LoVo (cell line): ENCODE measurements at places on chromosomes 4 and X.

GRCh38 chr4:168241953-168242352 is 76.6 kb downstream of the DDX60 start:
- DNase-seq = no peak

GRCh38 chrX:49163555-49164419 is 1.2 kb downstream of the MAGIX start:
- peak; percentile 72 for DNase-seq

GRCh38 chr4:123976285-123976684 is 579.7 kb downstream of the SPRY1 start:
- DNase-seq = no peak

- no peak for DNase-seq
Observed at GRCh38 chrX:1389993-1390285, 2.0 kb downstream of the SLC25A6 start.

GRCh38 chrX:78687586-78687985 is 28.5 kb upstream of the RTL3 start:
- DNase-seq = no peak

- no peak for DNase-seq
Observed at GRCh38 chrX:29308726-29309125, 721.5 kb downstream of the IL1RAPL1 start.

GRCh38 chr4:142278663-142279062 is 567.4 kb downstream of the INPP4B start:
- no peak for DNase-seq
